Thyroid gland (tissue), 4 donors: ENCODE measurements at places on chromosomes 6 and 20. TPM values are rescaled to one million over a fixed set of nuclear protein-coding genes. Genes with fewer than 3 reads are reported as not detected.

XKR7 gene
- 0.10 TPM for total RNA-seq

HSPA1L gene
- 4.1 TPM for total RNA-seq

KIAA0408 gene
- 0.38 TPM for total RNA-seq

SRMS gene
- not detected for total RNA-seq

SLX4IP gene
- total RNA-seq, result 6.3 TPM
